KG1 (cell line): ENCODE measurements at places on chromosomes 2 and 18.

DNA sequence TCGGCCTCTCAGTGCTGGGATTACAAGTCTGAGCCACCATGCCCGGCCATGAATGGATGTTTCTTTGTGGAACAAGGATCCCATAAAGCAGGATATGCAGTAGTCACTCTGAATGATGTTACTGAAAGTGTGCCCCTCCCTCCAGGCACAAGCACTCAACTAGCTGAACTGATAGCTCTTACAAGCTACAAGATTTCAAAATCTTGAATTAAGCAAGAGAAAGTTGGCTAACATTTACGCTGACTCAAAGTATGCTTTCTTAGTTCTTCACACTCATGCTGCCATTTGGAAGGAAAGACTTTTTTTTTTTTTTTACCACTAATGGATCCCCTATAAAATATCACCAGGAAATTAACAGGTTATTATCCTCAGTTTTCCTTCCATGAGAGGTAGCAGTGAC, 549.0 kb upstream of the PKDCC start:
- no peak for DNase-seq

GRCh38 chr2:242001853-242002252, 132.3 kb downstream of the RTP5 start:
- no peak for DNase-seq

DNA sequence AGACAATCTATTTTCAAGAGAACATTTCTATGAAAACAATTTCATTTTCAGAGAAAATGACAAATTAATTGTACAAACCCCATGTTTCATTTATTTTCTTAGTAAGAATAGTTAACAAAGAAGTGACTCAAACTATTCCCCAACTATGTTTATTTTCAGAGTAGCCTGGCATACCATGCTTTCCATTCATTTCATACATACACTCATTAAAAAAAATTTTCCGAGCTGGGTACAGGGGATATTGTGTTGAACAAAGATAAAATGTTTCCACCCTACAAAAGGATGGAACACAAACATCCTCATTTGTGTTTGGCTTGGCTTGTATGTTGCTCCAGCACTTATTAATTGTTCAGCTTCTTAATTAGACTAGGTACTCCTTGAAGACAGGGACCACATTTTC, 331.4 kb downstream of the EXOC6B start:
- DNase-seq = no peak

- DNase-seq = no peak
Observed at GRCh38 chr18:4068552-4069158, 386.5 kb downstream of the DLGAP1 start.

DNA sequence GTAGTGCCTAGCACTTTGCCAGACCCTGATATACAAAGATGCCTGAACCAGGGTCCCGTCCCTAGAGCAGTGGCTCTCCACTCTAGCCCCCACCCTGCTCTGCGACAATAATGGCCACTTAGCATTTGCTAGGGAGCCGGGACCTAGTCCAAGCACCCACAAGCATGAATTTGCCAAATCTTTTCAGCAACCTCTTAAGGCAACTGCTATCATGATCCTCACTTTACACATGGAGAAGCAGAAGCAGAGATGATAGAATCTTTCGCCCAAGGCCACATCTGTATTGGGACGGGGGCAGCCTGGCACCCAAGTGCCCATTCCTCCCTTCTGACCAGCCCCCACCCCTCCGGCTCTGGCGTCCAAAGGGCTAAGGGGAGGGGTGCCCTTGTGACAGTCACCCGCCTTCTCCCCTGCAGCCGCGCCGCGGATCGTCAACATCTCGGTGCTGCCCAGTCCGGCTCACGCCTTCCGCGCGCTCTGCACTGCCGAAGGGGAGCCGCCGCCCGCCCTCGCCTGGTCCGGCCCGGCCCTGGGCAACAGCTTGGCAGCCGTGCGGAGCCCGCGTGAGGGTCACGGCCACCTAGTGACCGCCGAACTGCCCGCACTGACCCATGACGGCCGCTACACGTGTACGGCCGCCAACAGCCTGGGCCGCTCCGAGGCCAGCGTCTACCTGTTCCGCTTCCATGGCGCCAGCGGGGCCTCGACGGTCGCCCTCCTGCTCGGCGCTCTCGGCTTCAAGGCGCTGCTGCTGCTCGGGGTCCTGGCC, 13.0 kb downstream of the SIGLEC15 start:
- DNase-seq = no peak
